ENCODE measurements at places on chromosomes 7 and 10.

GRCh38 chr10:34742456-34742855 lies 72.6 kb downstream of the PARD3 start:
- no peak for DNase-seq

GRCh38 chr7:67625257-67625737 lies 628.7 kb downstream of the TYW1 start:
- DNase-seq: no peak

DNA sequence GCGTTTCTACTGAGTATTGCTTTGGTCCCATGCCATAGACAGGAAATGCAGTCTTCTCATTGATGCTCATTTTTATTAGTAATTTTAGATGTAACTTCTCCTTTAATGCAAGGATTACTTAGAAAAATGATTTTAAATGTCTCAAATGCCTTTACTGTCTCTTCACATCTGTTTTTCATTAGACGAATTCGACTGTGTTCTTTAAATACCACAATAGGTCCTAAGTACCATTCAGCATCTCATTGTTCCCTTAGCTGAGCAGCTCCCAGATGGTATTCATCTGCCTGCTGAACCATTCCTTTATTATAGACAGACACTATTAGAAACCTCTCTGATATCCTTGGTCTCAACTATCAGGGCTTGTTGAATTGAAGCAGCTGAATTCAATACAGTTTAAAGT lies 113.6 kb downstream of the LSMEM1 start:
- no peak for DNase-seq

- no peak for DNase-seq
These were observed 23.5 kb downstream of the HECTD2 start for GRCh38 chr10:91433620-91434019.

DNA sequence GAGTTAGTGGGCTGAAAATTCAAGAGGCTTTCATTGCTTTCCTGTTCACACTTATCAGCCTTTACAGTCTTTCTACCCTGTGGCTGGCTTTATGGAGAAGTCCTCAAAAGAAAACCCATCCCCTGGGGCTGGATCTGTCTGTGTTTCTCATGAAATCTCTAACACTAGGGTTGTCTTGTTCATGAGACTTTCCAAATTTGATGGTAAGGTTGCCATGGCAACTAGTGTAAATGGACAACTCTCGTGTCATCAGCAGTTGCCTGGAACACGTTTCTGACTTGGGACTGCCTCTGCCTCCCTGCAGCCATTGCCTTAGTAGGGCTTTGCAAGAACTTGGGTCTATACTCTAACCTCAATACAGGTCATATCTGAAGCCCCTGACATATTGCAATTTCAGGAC lies 35.8 kb upstream of the PLPP4 start:
- DNase-seq: no peak

GRCh38 chr7:15209429-15209828 lies 306.9 kb upstream of the DGKB start:
- no peak for DNase-seq

- no peak for DNase-seq
These were observed 173.5 kb downstream of the CUX1 start for GRCh38 chr7:101990811-101991418.

DNA sequence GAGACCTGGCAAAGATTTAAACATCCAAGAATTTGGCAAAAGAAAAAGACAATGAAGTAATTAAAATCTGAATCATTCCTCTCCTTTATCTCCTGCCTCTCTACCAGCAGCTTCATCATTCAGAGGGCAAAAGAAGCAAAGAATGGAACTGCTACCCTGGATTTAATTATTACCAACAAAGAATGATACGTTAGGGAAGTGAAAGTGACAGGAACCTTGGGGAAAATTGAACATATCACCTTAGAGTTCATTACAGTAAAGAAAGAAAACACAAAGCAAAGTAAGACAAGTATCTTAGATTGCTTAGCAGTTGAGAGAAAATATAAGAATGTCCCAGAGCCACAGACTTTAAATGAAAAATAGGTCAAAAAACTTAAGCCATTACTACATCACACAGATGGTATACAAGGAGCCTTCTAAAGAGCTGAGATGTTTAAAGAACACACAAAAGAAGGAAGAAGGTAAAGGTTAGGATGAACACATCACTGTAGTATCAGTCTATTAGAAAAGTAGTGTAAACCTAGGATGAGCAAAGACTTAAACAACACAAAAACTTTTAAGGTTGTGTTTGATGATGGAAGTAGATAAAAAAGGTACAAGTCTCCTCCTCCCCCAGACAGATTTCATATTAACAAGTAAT lies 17.5 kb downstream of the CTNNA3 start:
- DNase-seq: no peak

GRCh38 chr10:26612151-26612915 lies 85.2 kb upstream of the PDSS1 start:
- no peak for DNase-seq

- no peak for DNase-seq
These were observed 63.7 kb downstream of the LCOR start for GRCh38 chr10:96895662-96896424.

- DNase-seq: no peak
These were observed 452 bp downstream of the SEMA3C start for GRCh38 chr7:80918399-80918798.

DNA sequence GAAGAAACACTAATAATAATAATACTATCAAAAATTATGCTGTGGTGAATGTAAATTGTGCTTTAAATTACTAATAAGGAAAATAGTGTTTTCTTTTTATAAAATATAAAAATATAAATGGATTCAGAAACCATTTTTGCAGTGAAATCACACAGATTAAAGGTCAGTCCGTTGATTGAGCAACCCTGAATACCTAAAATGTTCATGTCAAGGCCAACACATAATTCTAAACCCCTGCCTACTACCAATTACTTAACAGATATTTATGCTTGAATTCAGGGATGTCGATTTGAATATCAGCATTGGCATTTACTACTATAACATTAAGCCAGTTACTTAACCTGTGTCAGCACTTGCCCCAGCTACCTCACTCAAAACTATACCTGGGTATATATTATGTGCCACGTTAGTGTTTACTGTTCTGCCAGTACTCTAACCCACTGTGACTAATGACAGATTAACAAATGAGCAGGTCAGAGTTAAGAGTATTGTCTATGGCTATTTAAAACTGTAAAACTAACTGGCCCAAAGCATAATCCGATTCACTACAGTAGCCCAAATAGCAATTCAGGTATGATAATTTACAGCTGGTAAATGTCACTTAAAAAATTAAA lies 165.0 kb downstream of the KMT2E start:
- DNase-seq: no peak

- DNase-seq: no peak
These were observed 663 bp downstream of the HERPUD2 start for GRCh38 chr7:35694161-35694783.

GRCh38 chr7:113622796-113623195 lies 296.0 kb downstream of the PPP1R3A start:
- no peak for DNase-seq

GRCh38 chr10:91941426-91941825 lies 17.9 kb downstream of the BTAF1 start:
- DNase-seq: no peak

DNA sequence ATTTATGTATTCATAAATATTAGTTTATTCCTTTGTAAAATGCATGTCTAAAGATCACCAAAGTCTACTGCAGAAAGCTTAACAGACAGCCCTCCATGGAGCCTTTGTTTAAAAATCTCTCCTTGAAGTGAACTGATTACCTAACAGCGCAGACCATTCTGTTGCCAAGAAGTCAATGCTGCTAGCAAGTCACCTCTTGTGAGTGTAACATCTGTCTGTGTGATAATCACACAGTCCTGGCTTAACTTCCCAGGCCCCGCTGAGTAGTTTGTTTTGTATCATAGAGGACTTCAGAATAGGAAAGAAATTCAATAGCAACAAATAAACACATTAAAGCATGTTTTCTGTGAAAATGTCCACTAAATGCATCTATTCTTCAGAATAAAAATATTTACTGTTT lies 435.3 kb upstream of the IGFBP3 start:
- DNase-seq: no peak

DNA sequence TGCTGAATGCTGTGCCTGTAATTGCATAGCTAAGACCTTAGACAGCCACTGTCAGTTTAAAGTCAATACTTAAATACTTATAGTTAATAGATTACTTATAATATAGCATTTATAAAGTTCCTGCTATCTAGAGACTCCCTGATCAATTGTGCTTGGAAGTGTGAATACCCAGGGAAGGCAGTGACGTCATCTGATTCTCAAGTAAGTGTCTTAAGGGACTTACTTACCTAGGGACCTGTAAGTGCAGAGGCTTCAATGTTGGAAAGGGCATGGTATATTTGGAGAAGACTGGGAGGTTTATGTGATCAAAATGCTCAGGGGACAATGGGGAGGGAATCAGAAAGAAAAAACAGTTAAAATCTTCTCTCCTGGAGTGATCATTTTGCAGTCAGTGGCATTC lies 55.0 kb downstream of the BICC1 start:
- DNase-seq: no peak

- DNase-seq: no peak
These were observed 26.9 kb upstream of the BPGM start for GRCh38 chr7:134619627-134620331.

GRCh38 chr10:131453721-131454634 lies 142.5 kb upstream of the TCERG1L start:
- DNase-seq: no peak

- DNase-seq: no peak
These were observed 124.9 kb downstream of the ANLN start for GRCh38 chr7:36514289-36515243.

GRCh38 chr7:90532231-90532929 lies 62.9 kb downstream of the PTTG1IP2 start:
- DNase-seq: no peak

DNA sequence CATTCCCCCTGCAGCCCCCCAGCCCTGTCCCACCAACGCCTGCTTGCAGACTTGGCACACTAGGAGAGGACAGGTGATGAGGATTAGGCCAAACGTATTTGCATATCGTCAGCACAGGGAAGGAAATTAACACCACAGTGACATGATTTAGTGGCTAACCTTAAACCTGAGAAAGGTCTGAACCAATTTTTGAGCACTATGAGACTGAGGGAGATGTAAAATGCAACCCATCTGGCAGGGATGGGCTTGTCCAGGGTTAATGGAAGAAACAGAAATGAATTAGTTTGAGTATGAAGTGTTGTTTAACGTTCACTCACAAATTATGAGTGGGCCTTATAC lies 183.6 kb downstream of the TAX1BP1 start:
- no peak for DNase-seq

GRCh38 chr10:32446536-32447406 lies 831 bp downstream of the CCDC7 start:
- no peak for DNase-seq

GRCh38 chr10:94194256-94194655 lies 168.5 kb downstream of the NOC3L start:
- no peak for DNase-seq

- no peak for DNase-seq
These were observed 17.1 kb downstream of the OGDHL start for GRCh38 chr10:49744924-49745605.

- no peak for DNase-seq
These were observed 201.6 kb downstream of the SEMA3D start for GRCh38 chr7:84985073-84985784.

DNA sequence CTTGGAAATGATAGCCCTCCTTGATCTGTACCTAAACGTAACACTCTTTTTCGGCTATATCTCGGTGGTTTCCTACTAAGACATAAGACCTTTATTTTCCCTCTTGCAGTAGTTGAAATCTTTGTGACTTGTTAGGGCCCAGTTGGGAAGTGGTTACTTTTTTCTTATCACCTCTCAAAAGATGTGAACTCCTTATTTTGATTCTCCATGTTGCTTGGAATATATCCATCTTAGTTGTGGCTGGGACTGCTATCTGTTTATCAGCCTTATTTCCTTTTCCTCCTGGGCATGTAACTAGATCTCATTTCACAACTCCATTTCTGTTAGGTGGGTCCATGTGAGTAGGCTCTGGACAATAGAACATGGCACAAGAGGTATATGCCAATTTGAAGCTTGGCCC lies 4.1 kb upstream of the CPED1 start:
- no peak for DNase-seq

DNA sequence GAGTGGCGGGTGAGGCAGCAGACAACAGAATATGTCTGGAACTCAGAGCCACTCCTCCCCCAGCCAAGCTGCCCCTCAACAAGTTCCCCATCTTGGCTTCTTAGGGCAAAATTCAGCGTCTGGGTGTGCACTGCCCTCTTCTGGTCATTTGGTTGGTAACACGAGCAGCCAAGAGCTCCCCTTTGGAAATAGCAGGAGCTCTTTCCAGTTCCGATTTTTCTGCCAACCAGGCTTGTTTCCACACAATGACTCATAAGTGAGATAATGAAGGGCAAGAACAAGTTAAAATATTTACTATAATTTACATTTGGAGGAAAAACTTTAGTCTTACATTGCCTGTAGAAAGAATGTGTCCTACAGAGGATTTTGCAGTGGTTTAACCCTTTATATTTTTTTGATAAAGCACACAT lies 70.5 kb downstream of the ADCYAP1R1 start:
- DNase-seq: no peak

GRCh38 chr7:50720295-50720694 lies 62.4 kb downstream of the GRB10 start:
- no peak for DNase-seq

DNA sequence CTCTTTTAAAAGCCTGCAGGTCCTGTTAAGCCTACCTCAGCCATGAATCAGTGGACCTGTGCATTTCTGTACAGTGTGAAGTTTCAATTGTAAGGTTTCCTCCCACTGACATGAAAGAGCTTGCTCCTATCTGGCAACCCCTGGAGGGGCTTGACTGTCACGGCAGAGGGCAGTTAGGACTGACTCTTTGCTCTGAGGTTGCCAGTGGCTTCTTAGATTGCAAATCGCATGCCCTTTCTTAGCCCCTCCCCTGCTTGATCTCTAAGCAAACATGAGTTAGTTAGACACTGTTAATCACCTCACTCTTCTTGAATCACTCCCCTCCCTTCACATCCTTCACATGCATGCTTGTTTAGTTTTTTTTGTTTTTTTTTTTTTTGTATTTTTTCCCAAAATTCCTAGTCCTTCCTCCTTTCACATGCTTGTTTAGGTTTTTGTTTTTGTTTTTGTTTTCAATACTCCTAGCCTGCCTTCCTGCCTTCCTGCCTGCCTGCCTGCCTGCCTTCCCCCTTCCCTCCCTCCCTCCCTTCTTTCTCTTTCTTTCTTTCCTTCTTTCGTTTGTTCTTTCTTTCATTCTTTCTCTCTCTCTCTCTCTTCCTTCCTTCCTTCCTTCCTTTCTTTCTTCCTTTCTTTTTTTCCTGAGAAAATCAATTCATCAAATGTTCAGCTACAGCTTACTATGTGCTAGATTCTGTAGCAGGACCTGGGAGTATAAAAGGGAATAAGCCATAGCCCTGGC lies 6.0 kb upstream of the HIPK2 start:
- no peak for DNase-seq

DNA sequence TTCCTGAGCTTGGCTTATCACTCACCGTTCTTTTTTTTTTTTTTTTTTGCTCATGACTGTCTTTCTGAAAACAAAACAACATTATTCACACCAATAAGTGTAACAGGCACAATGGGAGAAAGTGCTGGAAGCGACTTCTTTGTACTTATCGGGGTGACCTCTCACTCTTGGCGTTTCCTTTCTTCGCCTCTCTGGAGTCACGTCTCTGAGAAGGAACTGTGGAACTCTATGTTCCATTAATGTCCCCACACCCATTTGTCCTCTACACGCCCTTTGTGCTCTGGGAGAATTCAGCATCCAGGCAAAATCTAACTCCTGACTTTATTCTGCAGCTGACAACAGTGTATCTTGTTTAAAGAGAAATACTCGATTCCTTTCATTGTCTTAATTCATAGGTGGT lies 70.8 kb upstream of the FAM204A start:
- no peak for DNase-seq

GRCh38 chr7:113928112-113928511 lies 9.3 kb upstream of the PPP1R3A start:
- no peak for DNase-seq

Measured in stimulated activated CD4-positive, alpha-beta T cell treated with anti-CD3 and anti-CD28 coated beads, Interleukin-15, amount 100 ng/mL, for 1 hour (primary cell).